ENCODE measurements at places on chromosomes 7 and 10.

DNA sequence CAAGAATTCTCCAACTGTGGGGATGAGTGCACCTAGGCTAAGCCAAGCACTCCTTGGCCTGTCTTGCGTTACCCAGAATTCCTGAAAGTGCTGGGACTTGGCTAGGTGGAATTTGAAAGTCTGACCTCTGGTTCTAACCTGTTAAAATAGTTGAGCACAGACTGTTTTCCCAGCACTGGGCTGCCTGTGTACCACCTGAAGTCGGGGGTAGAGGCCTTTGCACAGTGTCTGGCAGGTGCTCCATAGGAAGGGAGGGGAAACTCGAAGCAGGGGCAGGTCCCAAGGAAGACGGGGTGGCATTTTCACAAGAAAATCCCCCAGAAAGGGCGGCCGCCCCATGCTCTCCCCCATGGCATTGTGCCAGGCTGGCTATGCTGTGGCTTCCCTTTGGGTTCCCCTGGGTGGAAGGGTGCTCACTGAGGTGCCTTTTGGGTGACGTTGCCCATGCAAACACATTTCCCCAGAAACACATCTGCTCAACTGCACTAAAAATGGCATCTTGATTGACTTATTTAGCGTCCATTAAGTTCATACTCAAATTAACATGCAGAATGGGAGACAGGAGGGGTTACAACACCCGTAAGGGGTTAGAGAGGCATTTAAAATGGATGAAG lies 62.9 kb downstream of the SYPL1 start:
- no peak for DNase-seq

DNA sequence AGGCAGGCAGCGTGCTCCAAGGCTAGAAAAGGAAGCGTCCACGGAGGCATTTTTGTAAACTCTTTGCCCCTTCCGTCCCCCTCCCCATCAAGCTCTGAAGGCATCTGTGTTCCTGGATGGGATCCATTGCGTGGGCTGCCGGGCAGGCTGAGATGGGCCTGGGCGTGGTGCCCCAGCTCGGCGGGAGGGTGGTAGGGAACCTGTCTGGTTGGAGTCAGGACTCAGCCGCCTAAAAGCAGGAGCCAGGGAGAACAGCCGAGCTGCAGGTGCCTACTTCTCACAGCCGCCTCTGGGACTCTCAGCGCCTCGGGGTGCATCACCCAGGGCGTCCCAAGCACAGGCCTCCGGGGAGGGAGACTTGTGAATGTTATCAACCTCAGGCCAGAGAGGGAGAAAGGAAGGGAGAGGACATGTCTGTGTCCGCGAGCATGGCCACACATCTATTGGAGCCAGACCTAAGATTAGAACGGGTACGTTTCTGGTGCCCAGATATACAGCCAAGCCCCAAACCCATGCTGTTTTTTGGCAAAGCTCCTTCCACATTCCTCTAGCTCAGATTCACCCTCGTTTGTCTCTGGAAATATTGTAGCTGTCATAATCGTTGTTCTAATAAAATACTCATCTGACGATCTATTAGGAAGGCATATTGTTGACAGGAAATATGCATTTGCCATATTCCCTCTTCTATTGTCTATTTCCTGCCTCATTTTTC lies 48.6 kb upstream of the CTBP2 start:
- no peak for DNase-seq

- no peak for DNase-seq
Measured at GRCh38 chr7:55540226-55540858, 32.0 kb downstream of the VOPP1 start.

DNA sequence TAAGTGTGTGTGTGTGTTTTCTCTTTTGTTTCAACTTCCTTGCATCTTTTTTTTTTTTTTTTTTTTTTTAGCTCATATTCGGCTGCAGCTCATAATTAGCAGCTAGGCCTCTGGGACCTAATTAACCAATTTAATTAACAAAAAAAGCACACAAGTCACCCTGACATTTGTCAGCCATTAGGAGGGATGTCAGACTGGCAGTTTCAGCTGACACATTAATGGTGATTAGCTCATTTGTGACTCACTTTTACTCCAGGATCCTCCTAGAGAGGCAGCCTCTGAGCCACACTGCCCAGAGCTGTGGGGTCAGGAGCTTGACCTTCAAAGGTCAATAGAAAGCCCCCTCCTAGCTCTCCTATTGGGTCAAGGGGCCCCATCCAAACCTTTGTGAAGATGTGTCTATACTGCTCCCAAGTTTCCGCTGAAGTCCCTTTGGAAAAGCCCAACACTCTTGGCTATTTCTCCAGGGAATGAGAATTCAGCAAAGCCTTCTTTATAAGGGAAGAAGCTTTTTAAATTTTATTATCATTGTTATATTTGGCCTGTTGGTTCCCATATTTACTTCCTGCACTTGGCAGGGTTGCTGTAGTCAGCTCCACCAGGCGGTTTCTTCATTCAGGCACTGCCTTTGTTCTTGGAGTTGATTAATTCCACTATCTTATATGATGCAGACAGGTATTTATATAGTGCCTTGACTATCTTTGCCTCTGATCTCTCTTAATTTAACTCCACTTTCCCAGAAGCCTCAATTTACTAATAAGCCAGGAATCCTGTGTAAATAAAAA lies 109.5 kb upstream of the HABP2 start:
- DNase-seq = no peak

DNA sequence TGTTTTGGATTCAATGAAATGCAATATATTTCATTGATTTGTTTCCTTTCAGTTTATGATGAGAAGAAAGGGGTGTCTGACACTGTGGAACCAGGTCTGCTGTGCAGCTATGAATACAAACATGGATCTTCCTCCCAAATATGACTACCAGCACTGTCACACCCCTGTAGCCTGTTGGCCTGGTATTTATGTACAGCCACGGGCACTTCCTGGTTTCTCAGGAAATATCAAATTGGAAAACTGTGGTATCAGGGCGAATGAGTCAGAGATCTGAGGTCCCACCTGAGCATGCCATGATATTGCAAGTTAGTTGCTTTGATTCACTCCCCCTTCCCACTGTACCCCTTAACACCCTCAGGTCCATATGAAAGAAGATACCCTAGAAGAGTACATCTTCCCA lies 87.8 kb downstream of the DNMBP start:
- DNase-seq = no peak

DNA sequence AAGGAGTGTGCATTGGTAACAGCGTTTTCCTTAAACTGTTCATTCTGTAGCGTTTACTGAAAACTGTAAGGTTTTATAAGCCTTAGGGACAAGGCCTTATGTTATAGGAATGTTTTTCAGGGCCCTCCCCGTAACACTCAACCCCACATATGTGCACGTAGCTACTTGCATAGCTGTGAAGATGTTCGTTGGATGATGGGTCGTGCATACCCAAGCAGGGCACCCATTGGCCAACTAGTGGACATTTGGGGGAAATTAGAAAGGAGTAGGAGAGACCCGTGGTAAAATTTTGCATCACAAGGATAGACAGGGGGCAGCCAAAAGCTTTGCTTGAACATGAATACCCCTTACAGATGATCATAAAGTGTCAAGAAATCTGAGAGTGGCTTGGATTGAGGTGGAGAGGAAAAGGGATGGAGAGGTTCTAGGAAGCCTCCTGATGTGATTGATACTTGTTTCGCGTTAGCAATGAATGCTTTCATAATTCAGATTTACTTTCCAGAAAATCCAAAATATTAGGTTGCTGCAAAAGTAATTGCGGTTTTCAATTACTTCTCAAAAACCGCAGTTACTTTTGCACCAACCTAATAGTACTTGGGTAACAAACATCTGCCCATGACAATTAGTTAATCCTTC lies 878 bp downstream of the SEC61A2 start:
- DNase-seq = no peak

- DNase-seq = no peak
Measured at GRCh38 chr7:34900891-34901513, 136.3 kb downstream of the DPY19L1 start.

- DNase-seq = no peak
Measured at GRCh38 chr10:94524146-94524545, 21.4 kb upstream of the HELLS start.

GRCh38 chr7:82345886-82346285 lies 97.7 kb downstream of the CACNA2D1 start:
- DNase-seq = no peak

GRCh38 chr7:67478066-67478465 lies 481.4 kb downstream of the TYW1 start:
- no peak for DNase-seq

DNA sequence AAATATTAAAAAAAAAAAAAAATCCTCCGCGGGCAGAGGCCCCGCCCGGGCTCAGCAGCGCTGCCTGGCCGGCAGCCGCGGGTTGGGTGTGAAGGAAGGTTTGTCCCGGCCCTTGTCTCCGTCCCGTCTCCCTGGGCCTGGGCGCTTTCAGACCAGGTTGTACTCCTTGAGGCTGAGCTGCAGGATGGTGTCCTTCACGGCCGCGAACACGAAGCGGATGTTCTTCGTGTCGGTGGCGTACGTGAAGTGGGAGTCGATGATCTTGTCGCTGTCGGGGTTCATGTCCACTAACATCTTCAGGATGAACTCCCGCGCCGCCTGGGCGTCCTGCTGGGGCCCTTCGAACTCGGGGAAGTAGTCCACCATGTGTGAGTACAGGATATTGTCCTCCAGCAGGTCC lies 123.7 kb upstream of the KCTD7 start:
- DNase-seq = no peak

- DNase-seq = no peak
Measured at GRCh38 chr7:100878013-100878412, 3.1 kb downstream of the SRRT start.

GRCh38 chr7:98668255-98668654 lies 51.2 kb downstream of the NPTX2 start:
- no peak for DNase-seq

DNA sequence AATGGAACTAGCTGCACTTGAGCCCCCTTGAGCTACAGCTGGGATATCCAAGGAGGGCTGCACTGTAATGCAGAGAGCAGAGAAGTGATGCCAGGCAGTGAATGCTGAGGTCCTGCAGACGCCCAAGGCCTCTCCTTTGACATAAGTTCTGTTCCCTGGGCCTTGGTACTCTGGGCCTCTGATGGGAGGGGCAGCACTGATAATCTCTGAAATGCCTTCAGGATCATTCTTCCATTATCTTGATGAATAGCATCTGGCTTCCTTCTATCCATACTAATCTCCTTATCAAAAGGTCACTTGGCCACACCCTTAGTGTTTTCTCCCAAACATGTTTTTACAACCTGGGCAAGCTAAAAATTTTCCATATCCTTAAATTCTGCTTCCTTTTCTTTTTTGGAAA lies 6.9 kb downstream of the GRB10 start:
- DNase-seq = no peak
